AG10803 (cell line): ENCODE measurements at places on chromosomes 16 and 17.
A peak's percentile ranks its signal among the peaks of the same experiment; 100 is the strongest.

DNA sequence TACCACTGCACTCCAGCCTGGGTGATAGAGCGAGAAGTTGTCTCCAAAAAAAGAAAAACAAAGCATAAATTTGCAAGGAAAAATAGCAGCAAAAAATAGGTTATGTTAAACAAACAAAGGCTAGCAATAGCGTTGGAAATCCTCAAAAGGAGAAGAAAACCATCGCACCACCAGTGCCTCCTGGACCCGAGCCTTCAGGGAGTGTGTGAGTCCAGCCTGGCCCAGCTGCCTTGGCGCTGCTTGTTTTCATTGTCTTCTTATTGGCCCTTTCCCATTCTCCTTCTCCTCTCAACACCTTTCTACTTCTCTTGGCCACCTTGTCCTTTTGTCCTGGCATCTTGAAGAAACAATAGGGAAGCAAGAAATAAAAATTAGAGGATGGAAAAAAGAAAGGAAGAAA lies 4.5 kb upstream of the UBALD2 start:
- no peak for DNase-seq

- peak; percentile 89 for DNase-seq
Observed at GRCh38 chr17:63848834-63849689, 6.6 kb upstream of the SMARCD2 start.

- DNase-seq, result no peak
Observed at GRCh38 chr17:15957206-15957605, 12.3 kb downstream of the ADORA2B start.

DNA sequence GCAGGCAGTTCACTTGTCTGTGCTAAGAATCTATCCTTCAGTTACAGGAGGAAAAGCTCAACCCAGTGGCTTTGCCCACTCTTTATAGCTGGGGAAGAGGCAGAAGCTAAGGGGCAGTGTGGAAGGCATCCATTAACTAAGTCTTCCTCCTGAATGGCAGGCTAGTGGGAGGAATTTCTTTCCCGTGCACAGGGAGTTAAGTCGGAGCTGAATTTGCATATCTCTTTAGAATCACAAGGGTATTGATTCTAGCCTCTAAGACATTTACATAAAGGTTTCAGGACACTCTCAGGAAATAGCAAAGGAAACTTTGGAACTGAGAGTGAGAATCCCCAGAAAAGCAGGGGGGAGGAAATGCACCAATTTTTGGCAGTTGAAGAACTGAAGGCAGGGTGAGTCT lies 245.6 kb downstream of the CA10 start:
- DNase-seq, result no peak

DNA sequence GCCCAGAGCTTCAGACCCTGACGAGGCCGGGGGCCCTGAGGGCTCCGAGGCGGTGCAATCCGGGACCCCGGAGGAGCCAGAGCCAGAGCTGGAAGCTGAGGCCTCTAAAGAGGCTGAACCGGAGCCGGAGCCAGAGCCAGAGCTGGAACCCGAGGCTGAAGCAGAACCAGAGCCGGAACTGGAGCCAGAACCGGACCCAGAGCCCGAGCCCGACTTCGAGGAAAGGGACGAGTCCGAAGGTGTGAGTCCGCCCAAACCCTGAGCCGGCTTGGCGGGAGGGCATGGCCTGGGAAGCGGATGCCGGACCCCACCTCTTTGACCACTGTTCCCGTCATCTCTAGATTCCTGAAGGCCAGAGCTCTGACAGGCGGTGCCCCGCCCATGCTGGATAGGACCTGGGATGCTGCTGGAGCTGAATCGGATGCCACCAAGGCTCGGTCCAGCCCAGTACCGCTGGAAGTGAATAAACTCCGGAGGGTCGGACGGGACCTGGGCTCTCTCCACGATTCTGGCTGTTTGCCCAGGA lies 4.4 kb downstream of the NOL3 start:
- no peak for DNase-seq

DNA sequence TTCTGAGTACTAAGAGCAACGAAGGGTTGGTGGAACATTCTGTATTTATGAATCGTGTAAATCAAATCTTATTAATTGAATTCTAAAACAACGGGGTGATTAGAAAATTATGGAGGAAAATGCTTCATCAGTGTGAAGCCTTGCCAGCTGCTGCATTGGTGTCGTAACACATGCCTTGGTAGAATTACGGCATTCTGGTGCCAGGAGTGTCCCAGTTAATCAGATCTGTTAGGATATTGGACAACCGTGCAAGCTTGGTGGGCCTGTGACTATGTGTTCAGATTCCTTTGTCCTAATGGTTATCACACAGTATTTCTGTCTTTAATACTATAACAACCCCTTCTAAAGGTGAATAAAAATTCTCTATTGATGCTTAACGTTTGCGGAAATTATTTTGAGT lies 44.2 kb upstream of the TANC2 start:
- DNase-seq, result no peak

DNA sequence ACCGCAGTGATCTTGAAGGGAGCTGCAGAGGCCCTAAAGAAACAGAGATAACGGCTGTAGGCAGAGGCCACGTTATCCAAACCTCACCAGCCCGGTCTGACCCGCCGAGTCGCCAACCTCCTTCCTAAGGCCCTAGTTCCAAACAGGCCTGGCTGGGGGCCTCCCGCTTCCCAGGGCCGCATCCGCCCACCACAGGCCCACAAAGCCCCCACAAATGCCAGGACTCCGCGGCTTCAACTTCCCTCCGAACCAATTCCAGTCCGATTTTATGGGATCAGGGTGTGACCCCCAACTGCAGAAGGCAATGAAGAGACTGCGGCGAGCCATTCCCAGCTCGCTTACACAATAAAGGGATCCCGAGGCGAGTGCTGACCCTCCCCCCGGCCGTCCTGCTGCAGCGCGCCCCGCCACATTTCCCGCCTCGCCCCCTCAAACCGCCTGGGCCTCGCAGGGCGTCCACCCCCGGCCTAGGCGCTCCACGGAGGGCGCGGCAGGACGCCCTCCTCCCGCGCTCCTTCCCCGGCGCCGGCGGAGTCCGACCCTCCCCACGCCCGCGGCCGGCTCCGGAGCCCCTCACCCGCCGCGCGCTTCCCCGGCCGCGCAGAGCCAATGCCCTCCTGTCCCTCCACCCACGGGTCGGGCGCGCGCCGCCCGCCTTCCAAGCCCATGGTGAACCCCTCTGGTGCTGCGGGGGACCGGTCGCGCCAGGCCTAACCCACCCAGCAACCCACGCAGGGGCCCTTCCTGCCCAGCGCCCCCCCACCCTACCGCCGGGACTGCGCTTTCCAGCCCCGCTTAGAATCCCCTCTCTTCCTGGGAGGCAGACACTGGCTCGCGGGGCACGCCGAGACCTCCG lies 926 bp downstream of the MYH10 start:
- peak; percentile 36 for DNase-seq

- DNase-seq, result no peak
Observed at GRCh38 chr17:1351971-1352370, 48.1 kb downstream of the YWHAE start.

DNA sequence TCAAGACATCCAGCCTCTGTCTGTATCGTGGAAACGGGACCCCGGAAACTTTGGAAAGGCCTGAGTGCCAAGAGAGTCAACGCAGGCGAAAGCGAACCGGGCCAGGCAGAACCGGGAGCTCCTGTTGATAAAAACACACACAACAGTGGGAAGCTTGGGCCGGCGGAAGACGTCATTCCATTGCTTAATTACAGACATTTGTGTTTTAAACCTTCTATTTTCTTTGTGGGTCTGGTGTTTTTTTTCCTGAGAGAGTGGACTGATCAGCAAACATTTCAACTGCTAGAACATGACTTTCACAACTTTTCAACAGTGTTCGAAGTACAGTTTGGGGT lies 878 bp upstream of the RNF157 start:
- DNase-seq, result no peak

GRCh38 chr17:81680150-81680549 lies 3.4 kb downstream of the ARL16 start:
- DNase-seq, result no peak

- DNase-seq, result no peak
Observed at GRCh38 chr17:77873500-77874302, 84.8 kb upstream of the TNRC6C start.

DNA sequence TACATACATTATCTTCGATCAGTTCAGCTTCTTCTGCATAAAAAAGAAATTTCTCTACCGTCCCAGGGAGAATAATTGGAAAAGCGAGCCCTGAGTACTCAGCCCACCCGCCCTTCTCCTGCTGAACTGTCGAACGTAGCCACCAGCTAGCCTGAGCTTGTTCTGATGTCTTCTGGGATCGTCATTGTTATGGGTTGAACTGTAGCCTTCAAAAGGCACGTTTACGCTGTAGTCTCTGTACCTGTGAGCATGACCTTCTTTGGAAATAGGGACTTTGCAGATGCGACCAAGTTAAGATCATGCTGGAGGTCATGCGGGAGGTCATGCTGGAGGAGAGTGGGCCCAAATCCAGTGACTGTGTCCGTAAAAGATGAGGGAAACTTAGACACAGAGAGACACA lies 86.2 kb downstream of the CMIP start:
- no peak for DNase-seq

GRCh38 chr17:6510321-6510977 lies 45.9 kb downstream of the PITPNM3 start:
- DNase-seq, result no peak

- DNase-seq, result no peak
Observed at GRCh38 chr16:17461951-17462729, 8.6 kb downstream of the XYLT1 start.

DNA sequence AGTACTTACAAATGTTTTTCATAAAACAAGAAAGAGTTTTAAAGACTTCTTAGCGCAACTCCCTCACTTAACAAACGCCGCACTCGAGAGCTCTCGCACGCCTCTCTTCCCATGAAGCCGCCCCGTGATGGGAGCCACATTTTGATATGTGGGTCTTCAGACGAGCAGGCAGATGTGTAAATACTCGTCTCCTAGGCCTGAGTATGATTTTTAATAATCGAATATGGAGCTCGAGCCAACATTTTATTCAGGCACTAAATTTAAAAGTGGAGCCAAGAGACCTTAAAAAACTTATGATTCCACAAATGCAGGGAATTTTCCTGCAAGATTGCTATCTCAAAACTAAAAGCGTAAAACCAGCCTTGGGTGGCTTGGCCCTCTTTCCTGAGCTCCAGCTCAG lies 55.4 kb downstream of the IRX6 start:
- DNase-seq, result no peak

DNA sequence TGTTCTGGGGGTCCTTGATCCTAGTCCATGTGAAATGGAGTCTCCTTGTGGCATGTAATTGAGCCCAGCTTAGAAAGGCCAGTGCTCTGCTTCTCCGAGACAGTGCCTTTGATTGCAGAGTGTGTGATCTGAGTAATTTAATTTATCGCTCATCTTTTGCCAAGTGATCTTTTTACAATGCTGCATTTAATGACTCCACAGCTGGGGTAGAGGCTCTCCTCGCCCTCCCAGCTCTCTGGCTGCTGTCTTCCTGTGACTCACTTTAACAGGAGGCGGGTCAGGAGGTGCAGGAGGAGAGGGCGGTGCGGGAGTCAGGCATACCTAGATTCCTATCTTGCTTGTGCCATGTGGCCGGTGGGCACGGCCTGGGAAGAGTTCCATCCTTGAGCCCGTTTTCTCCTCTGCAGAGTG lies 113.4 kb upstream of the FOXF1 start:
- DNase-seq, result peak; percentile 91

DNA sequence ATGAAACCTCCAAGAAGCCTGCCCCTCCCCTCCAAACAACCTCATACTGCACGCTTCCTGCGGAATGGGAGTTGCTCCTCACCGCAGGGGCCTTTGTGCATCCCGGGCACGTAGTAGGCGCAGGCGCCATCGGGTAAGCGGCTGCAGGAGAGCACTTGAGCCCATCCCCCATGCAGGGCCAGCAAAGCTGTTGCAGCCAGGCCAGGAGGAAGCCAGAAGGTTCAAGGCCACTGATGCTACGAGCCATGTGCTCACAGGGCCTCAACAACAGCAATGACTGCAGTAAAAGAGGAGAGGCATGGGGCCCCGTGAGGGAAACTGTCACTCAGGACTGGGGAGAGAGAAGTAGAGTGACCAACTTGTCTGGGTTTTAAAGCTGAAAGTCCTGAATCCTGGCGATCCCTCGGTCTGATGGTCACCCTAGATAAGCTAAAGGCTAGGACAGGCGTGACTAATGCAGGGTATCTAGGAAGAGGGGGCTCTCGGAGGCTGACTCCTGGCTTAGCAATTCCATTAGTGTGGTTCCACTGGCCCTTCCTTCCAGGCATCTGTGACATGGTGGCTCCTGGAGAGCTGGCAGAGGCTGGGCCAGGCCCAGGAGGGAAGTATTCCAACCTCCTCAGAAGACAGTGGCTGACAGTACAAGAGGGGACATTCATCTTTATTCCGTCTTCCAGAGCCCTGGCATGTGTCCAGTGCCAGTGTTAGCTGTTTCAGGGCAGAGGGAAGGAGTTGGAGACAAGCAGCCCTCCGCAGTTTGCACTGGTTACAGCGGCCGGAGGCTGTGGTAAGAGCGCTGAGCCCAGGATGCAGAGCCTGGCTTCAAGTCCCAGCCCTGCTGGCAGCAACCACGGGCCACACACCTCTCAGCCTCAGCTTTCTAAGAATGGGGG lies 20.8 kb downstream of the GOSR2 start:
- DNase-seq, result no peak

DNA sequence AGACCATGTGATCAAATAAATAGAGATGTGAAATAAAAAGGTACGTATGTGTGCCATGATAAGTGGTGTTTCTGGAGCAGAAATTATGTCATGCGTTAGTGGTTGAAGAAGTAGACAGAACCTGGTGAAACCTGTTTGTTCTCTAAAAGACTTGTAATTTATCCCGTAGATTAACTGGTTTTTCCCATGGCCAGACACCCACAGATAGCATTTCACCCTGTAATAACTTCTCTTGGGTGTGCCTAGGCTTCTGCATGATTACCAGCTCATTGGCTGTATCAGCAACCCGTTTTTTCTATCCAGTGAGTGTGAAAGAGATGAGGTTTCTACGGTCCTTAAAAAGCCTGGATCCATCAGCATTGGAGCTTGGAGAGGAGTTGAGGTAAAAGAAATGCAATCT lies 471.3 kb downstream of the NPIPA7 start:
- DNase-seq, result no peak

GRCh38 chr16:84398701-84399100 lies 30.4 kb downstream of the ATP2C2 start:
- DNase-seq, result no peak

DNA sequence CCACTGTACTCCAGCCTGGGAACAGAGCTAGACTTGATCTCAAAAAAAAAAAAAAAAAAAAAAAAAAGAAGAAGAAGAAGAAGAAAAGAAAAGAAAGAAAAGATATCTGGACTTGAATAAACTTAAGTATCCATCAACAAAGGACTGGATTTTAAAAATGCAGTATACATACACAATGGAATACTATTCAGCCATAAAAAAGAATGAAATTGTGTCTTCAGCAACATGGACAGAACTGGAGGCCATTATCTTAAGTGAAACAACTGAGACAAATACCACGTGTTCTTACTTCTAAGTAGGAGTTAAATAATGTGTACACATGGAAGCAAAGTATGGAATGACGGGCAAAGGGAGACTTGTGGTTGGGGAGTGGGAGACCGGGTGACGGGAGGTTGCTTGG lies 40.1 kb upstream of the MNT start:
- DNase-seq, result no peak

GRCh38 chr17:31724619-31725018 lies 134.4 kb downstream of the COPRS start:
- no peak for DNase-seq
